Bronchial epithelial cell (primary cell): ENCODE measurements at places on chromosomes 12 and 14.

- no peak for DNase-seq
Observed at GRCh38 chr12:32034045-32034444, 72.6 kb upstream of the BICD1 start.

DNA sequence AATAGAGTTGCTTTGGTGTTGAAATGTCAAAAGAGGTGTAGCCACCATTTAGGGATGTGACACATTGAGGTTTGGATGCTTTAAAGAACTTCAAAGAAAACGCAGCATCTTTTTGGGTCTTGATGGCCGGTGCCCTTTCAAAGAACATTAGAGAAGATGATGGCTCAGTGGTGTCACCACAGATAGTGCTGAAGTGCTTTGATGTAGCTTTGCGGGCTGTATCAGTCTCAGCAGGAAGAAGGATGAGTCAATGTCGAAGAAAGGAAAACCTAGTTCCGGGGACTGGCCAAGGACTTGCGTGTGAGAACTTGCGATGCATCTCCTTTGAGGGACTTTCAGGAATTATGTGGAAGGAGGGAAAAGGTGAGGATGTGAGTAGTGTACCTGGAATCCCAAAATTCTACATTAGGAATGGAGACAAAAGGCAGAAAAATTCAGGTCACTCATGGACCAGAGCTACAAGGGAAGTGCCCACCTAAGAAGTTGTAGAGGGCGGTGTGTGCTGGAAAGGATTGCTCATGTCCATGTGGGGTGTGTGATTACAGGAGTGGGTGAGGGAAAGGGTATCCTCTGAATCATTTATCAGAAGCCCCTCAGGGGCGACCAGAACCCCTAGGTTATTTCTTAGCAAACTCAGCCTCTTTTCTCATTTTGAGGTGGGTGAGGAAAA is 39.7 kb upstream of the GZMB start:
- peak; percentile 86 for DNase-seq

DNA sequence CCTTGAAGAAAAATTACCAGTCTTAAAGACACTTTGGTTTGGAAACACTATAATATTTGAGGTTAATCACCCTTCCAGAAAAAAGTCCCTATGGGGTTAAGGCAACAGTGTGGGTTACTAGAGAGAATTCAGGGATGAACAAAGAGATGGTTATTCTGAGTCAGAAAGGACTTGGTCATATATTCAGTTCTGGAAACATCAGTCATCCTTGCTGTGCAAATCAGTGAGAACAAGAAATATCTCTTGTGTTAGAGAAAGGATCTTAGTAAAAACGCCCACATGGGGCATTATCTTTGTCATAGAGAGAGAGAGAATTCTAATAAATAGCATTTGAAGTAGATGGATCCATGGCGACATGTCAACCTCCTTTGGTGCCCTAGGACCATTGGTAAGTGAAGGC is 59.4 kb upstream of the E2F7 start:
- peak; percentile 82 for DNase-seq

DNA sequence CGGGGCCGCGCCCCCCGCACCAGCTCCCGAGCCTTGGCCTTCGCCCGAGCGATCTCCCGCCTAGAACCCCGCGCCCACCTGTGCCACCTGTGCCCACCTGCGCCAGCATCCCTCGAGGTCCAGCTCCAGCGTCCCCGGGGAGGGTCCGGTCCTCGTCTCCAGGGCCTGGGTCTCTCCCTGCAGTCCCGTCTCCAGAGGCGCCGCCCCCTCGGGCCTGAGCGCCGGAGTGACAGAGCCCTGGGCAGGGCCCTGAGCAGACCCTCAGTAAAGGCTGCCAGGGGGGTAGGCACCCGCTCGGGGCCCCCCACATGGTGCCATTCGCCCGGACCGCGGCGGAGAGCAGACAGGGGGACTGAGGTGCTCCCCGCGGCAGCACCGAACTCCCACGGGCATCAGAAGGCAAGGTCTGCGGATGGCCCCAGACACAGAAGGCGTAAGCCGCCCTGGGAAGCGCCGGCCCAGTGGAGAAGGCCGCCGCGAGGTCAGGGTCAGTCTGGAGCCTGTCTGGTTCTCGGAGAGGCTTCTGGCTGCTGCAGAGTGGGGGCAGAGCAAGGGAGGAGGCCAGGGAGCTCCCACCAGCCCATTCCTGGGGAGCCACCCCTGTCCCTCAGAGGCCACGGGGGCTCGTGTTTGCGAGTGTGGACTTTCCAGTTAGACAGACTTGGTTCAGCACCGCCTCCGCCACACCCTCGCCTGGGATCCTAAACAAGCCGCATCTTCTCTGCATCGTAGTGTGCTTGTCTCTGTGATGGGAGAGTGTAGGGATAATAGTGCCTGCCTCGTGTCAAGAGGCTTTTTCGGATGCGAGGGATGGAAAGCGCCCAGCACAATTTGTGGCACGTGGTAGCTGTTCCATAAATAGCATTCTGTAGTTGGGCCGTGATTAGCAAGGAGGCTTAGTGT is 1.1 kb upstream of the PPP1R13B start:
- DNase-seq = no peak

DNA sequence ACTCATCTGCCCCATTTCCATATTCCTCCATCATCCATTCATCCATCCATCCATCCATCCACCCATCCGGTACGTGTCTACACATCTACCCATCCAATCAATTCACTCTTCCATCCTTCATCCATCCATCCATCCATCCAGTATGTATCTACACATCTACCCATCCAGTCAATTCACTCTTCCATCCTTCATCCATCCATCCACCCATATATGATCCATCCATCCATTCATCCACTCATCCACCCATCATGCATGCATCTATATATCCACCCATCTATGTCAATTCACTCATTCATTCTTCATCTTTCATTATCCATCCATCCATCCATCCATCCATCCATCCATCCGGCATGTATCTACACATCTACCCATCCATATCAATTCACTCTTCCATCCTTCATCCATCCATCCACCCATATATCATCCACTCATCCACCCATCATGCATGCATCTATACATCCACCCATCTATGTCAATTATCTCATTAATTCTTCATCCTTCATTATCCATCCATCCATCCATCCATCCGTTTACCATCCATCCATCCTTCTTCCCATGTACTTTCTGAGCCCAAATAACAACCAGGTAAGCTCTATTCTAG is 108.6 kb upstream of the NOS1 start:
- no peak for DNase-seq

DNA sequence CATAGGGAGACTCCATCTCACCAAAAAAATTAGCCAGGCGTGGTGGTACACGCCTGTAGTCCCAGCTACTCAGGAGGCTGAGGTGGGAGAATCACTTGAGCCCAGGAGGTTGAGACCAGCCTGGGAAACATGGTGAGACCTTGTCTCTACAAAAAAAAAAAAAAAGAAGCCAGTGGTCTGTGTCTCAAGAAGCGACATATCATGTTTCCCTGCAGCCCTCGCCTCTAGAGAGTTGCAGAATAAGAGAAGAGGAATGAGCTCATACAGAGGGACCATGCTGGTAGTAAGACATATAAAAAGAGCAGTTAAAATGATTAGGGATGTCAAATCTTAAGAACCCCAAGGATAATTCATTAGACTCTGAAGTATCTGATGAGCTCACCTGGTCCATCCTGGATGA is 39.4 kb upstream of the BICDL1 start:
- DNase-seq = no peak

GRCh38 chr12:10562306-10562933 is 51.0 kb downstream of the MAGOHB start:
- DNase-seq = peak; percentile 62

GRCh38 chr12:24127919-24128721 is 178.7 kb upstream of the SOX5 start:
- no peak for DNase-seq

GRCh38 chr14:90820958-90821357 is 4.7 kb upstream of the TTC7B start:
- peak; percentile 75 for DNase-seq

DNA sequence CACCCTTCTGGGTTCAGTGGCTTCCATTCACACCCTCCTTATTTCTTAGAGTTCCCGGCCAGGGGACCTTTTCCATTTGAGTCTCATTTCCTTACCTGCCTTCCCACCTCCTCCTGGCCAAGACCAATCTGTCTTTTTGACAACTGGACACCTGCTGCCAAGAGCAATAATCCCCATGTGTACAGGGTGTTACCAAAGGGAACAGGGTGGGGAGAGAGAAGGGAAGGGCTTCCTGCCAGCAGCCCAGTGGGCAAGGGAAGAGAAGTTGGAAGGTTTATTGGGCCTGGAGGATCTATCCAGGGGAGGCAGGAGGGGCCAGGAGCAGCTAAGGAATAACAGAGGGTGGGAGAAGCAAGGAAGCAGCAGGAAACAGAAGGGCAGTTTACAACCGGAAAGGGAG is 346.2 kb downstream of the C12orf75 start:
- no peak for DNase-seq

- peak; percentile 86 for DNase-seq
Observed at GRCh38 chr14:68774771-68775613, 17.9 kb downstream of the ZFP36L1 start.

DNA sequence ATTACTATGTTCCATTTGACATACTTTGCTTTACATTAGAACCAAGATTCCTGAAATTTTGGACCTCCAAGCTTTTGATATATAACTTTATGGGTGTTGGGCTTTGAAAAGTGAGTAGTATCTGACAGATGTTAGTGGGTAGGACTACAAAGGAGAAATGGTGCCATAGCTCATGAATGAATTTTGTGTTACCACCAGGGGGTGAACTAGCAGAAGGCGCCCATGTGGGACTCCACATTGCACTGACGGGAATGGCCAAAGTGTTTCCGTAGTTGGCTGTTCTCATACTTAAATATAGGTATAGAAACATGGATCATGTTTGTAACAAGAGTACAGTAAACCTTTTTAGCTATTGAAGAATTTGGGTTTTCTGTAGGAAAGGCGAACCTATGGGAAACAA is 337.5 kb downstream of the FLRT2 start:
- DNase-seq = no peak

DNA sequence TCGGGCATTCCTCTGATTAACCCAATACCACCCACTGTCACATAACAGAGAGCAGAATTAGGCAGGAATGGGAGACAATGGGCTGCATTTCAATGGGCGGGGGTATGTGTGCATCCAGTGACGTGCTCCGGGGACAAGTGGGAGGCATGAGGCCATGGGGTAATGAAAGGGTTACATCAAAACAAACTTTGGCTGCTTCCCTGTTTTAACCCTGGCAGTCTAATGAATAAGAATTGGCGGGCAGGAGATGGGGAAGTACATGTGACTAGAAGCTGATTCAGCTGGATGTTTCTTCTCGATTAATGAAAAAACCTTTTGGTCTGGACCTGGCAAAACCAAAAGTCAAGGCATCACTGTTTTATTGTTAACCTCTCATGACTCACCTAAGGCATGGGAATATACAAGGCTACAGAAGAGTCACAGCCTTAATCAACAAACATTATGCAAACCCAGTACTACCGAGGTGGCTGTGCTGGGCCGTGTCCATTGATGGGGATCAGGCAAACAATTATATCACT is 44.2 kb downstream of the SOCS2 start:
- DNase-seq = peak; percentile 95

- no peak for DNase-seq
Observed at GRCh38 chr12:69047990-69048389, 115.0 kb upstream of the CPM start.

DNA sequence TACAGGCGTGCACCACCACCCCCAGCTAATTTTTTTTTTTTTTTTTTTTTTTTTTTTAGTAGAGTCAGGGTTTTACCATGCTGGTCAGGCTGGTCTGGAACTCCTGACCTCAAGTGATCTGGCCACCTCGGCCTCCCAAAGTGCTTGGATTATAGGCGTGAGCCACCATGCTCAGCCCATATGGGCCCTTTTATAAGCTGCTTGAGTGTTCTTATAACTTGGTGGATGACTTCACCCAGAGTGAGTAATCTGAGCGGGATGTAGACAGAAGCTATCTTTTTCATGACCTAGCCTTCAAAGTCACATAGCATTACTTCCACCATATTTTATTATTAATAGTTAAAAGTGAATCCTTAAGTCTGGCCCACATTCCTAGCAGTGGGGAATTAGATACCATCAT is 16.4 kb downstream of the BBOF1 start:
- peak; percentile 37 for DNase-seq

- no peak for DNase-seq
Observed at GRCh38 chr12:96098631-96099030, 63.2 kb upstream of the LTA4H start.

- DNase-seq = no peak
Observed at GRCh38 chr14:90034835-90035525, 26.8 kb upstream of the KCNK13 start.

- no peak for DNase-seq
Observed at GRCh38 chr12:68203460-68203875, 22.1 kb downstream of the IL26 start.

- no peak for DNase-seq
Observed at GRCh38 chr12:52423035-52423434, 11.1 kb downstream of the KRT75 start.

- DNase-seq = no peak
Observed at GRCh38 chr12:116196752-116197718, 80.5 kb downstream of the MED13L start.
